ENCODE measurements at places on chromosomes 7 and 10. TPM values are rescaled to one million over a fixed set of nuclear protein-coding genes. Genes with fewer than 3 reads are reported as not detected.

AGMO gene
- 0.93 TPM for total RNA-seq

PDZD7 gene
- total RNA-seq: 1.6 TPM

HERC4 gene
- total RNA-seq: 67.0 TPM

GPR26 gene
- total RNA-seq: not detected

TRIM74 gene
- total RNA-seq: 1.6 TPM

PTPRZ1 gene
- total RNA-seq: 2.7 TPM

JAKMIP3 gene
- 0.35 TPM for total RNA-seq

FKBP6 gene
- not detected for total RNA-seq

NOD1 gene
- 15.2 TPM for total RNA-seq

KMT2C gene
- 74.2 TPM for total RNA-seq

MMP21 gene
- total RNA-seq: 0.23 TPM

All from metanephros (tissue), 2 donors.